ENCODE measurements at places on chromosomes 1 and 21.

GRCh38 chr21:46474382-46474781 is 15.7 kb downstream of the DIP2A start:
- DNase-seq, result no peak

DNA sequence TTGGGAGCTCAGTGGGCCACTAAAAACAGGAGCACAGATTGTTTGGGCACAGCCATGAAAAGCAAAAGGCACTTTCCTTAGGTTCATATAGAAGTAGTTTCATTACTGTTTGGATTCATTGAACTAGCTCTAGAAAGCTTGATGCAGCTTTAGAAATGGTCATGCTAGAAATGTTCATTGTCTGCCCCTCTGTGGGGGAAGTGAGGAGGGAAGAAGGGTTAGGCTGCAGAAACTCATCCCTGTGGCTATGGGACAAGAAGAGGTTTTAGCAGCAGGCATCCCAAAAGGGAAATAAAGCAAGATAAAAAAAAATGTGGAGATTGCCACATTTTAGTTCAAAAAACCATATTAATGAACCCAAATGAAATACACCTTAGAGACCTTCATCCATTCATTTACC is 359.6 kb upstream of the PTBP2 start:
- no peak for DNase-seq

- no peak for DNase-seq
Observed at GRCh38 chr1:17503146-17503545, 36.4 kb upstream of the ARHGEF10L start.

- no peak for DNase-seq
Observed at GRCh38 chr1:164163289-164163849, 395.6 kb upstream of the PBX1 start.

DNA sequence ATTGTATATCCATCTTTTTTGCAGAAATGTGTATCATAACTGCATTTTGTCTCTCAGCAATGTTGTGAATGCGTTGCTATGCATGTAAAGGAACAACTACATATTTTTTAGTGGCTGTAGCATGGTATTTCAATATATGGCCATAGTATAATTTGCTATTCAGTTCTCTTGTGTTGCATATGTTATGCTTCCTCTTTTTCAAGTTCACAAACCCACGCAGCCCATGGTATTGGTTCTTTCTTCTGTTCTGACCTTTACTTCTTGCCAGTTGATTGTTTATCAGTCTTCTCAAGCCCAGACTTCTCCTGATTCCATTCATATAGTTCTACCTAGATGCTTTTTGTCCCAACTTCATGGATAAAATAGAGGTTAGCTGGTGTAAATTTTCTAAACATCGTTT is 6.1 kb downstream of the SLC22A15 start:
- no peak for DNase-seq

- no peak for DNase-seq
Observed at GRCh38 chr1:213976665-213977485, 10.9 kb upstream of the PROX1 start.

DNA sequence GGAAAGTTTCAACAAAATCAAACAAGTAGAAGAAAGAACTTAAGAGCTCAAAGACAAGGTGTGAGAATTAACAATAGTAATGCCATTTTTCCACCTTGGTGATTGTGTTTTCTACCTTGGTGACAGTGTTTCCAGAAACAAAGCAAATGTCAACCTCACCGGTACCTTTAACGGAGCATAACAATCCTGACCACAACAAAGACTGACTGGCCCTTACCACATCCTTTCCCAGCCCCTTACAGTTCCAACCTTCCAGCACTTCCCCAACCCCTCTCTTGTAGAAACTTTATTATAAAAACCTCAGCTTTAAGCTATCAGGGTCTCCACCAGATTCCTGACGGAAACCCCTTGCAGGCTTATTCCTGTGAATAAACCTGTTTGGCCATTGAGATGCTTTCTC is 16.7 kb downstream of the STYXL2 start:
- DNase-seq, result no peak

- DNase-seq, result peak; percentile 89
Observed at GRCh38 chr1:55428944-55429931, 214.1 kb upstream of the USP24 start.

- DNase-seq, result no peak
Observed at GRCh38 chr1:224621813-224622682, 5.9 kb downstream of the CNIH3 start.

- DNase-seq, result no peak
Observed at GRCh38 chr1:212242288-212242984, 42.8 kb upstream of the PPP2R5A start.

GRCh38 chr1:183339556-183340167 is 78.5 kb downstream of the NMNAT2 start:
- no peak for DNase-seq

GRCh38 chr1:45200435-45200834 is 6.0 kb downstream of the ZSWIM5 start:
- no peak for DNase-seq

Data from posterior vena cava (tissue), 2 donors.